ENCODE measurements at places on chromosomes 12 and 14. TPM values are rescaled to one million over a fixed set of nuclear protein-coding genes. Genes with fewer than 3 reads are reported as not detected.

- no peak for DNase-seq
Observed at GRCh38 chr14:80078501-80078900, 132.8 kb downstream of the DIO2 start.

DNA sequence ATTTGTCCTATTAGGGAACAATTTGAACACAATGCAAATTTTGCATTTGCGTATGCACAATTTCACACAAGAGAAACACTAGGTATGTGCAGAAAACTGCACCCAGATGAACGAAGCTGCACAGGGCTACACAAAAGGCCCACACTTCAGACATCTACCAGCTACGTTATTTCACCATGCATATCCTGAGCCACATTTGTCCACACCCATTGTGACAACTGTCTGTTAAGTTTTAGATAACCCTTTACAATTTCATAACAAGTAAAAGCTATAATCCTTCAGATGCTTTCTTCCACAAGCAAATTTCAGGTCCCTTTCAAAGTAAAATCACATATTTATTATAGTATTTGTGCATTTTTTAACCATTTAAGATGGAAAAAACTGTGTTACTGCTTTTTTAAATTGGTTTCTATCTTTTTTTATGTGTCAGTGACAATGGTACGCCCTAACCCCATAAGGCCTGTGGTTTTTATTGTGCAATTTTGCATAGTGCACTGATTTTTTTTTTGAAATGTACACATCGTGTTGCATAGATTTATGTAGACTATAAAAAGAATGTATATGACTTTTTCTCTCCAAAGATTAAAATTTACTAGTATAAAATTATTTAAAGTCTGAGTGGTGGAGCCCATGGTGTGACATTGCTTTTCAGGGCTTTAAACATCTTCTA lies 87.8 kb upstream of the BTG1 start:
- DNase-seq, result no peak

GRCh38 chr14:93114068-93114710 lies 1.5 kb downstream of the ITPK1 start:
- DNase-seq, result no peak

DNA sequence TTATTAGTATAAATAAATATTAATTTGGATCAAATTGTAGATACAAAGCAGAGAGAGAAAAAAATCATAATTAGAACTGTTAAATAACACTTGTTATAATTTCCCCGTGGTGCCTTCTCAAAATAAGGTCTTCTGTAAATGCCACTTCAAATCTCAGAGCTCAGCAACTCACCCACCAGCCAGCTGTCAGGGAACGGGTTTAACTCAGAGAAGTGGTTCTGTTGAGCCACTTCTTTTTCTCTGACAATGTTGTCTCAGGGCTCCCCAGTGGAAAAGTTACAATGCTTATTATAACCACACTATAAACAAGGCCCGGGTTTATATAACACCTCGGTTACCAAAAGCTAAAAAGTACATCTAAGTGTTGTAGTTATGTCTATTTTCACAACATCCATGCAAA lies 452.6 kb downstream of the GLT1D1 start:
- no peak for DNase-seq

Gene PRKD1
- 23.1 TPM for total RNA-seq

Gene TMEM253
- 0.13 TPM for total RNA-seq

GRCh38 chr12:111434680-111435338 lies 29.1 kb downstream of the SH2B3 start:
- peak; percentile 72 for DNase-seq

Gene PKP2
- 2.8 TPM for total RNA-seq

DNA sequence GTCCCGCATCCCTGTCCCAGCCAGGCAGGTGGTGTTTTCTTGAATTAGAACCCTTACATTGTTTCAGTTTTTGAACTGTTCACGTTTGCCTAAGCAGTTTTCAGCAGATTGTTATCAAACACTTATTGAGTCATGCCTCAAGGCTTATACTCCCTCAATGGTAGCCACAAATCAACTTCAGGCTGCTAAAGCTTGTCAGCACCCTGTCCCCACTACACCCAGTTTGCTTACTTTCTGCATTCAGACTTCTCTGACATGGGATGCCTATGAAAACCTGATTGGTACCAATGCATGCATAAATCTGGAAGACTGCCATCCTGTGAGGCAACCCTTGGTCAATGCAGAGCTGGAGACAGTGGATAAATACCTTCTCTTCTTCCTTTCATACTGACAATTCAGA lies 225.4 kb downstream of the BTG1 start:
- no peak for DNase-seq

- no peak for DNase-seq
Observed at GRCh38 chr12:40378691-40379090, 153.9 kb downstream of the LRRK2 start.

DNA sequence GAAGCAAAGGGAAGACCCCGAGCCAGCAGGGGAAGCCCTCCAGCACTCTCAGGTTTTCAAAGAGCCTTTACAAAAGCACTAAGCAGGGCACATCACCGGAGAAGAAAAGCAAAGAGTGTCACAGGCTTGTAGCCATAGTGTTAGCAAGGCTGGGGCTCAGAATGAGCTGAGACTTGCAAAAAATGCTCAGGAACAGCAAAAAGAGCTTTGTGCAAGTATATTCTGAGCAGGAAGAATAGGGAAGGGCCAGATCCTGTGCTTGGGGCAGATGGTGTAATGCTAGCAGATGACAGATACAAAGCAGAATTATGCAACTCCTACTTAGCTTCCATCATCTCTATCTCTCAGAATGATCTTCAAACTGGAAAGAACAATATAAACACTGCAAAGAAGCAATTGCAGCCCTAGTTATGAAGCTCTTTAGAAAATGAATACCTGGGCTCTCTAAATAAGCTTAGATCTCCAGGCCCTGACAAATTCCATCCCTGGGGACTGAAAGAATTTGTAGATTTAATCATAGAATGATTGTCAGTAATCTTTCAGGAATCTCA lies 23.7 kb upstream of the PARP11 start:
- DNase-seq, result no peak

Gene EMC9
- total RNA-seq, result 25.2 TPM

GRCh38 chr12:118377884-118378470 lies 1.6 kb downstream of the SUDS3 start:
- DNase-seq, result peak; percentile 85

DNA sequence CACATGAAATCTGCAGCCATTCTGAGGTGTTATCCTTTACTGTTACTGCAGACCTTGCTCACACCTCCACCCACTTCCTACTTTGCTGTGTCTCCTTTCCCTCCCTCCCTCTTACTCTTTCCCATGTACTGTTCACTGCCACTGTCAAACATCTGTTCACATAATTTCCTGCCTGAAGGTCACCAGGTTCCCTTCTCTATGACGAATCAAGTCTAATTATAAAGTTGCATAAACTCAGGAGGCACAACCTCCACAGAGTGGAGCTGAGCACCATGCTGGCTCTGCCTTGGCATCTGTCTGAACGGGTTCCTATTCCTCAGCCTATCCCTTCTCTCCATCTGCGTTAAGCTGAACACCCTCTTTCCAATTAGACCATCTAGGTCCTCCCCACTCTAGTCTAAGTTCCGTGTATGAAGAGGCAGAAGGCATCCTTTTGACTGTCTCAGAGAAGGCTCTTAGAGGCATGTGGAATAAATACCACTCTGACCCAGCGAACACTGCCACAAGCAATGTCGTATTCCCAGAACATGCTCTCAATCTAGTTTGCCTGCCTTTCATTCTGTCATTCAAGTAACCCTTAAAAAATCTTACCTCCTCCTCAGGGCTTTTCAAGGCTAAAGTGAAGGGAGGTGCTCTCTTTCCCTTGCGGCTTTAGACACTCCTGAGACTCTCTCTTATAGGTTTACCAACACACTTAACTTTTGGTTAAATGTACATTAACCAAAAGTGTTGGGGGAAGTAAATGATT lies 48.7 kb downstream of the ACADS start:
- DNase-seq, result peak; percentile 27

Gene INSM2
- total RNA-seq, result not detected

DNA sequence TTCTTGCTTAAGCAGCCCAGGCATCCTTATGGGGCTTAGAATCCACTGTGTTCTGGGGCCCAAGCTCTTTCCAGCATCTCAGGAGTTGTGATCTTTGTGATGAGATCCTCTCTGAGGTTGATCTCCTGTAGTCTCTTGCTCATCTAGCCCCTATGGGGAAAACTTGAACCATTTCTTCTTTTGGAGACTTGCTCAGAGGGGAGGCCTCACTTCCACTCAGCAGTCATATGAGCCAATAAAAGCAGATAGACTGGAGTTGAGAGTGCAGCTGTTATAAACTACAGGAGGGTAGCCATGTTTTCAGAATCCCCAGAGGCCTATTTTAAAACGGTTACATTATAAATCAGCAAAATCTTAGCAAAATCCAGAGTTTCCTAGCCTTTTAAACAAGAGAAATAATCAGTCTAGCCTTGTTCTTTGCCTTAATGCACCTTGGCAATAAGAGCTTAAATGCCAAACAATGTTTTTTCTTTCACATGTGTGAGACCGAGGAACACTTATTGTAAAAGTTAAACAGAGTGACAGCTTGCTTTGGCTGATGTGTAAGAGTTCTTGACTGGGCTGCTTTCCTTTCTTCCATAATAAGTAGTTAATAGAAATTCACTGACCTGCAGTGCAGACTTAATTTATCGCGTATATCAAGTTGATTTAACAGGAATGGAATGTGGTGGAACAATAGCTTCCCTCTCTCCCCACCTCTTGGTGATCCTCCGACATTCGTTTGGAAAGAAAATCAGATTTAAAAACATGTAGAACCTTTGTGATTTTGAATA lies 168.3 kb downstream of the NEDD1 start:
- DNase-seq, result no peak

GRCh38 chr14:34072921-34073320 lies 122.0 kb upstream of the EGLN3 start:
- DNase-seq, result no peak

Gene GPR132
- not detected for total RNA-seq
